Fibroblast of skin of back (primary cell): ENCODE measurements at places on chromosomes 12 and 14.

- peak; percentile 95 for DNase-seq
Measured at GRCh38 chr12:108734200-108734906, 3.0 kb upstream of the CORO1C start.

GRCh38 chr12:4011597-4011996, 138.4 kb upstream of the PARP11 start:
- DNase-seq: no peak

GRCh38 chr14:91371990-91372375, 45.6 kb downstream of the CCDC88C start:
- DNase-seq: no peak

- DNase-seq: no peak
Measured at GRCh38 chr12:112905451-112906089, 1.2 kb upstream of the OAS1 start.

DNA sequence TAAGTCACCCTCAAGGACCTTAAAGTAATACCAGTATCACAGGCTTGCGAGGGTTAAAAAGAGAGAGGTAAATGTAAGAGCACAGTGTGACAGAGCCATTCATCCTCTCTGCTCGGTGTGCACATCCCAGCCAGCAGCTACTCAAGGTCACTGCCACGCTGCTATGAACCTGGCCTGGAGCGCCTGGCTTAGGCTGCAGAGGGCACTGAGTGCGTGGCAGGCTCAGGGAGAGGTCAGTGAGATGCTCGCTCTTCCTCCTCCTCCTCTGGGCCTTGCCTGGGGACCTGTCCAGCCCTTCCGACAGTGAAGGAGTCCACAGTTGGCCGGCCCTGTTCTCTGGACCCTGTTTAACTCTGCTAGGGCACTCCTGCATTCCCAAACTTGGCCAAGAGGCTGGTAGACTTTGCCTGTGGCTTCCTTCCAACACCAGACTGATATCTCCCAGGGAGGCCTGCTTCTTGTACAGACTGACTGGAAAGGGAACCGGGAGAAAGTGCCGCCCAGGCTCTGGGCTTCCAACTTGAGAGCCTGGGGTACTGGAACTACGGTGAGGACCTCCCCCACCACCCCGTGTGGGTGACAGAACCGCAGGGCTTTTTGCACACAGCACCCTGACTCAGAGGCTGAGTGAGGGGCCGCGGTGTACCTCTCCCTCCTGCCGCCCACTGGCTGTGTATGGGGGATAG, 62.6 kb upstream of the CORO1C start:
- DNase-seq: no peak

GRCh38 chr12:143964-144649, 69.8 kb downstream of the SLC6A12 start:
- DNase-seq: peak; percentile 23

GRCh38 chr14:104826189-104826860, 25.4 kb downstream of the ZBTB42 start:
- peak; percentile 76 for DNase-seq

- no peak for DNase-seq
Measured at GRCh38 chr12:31016057-31016456, 57.6 kb upstream of the DDX11 start.

DNA sequence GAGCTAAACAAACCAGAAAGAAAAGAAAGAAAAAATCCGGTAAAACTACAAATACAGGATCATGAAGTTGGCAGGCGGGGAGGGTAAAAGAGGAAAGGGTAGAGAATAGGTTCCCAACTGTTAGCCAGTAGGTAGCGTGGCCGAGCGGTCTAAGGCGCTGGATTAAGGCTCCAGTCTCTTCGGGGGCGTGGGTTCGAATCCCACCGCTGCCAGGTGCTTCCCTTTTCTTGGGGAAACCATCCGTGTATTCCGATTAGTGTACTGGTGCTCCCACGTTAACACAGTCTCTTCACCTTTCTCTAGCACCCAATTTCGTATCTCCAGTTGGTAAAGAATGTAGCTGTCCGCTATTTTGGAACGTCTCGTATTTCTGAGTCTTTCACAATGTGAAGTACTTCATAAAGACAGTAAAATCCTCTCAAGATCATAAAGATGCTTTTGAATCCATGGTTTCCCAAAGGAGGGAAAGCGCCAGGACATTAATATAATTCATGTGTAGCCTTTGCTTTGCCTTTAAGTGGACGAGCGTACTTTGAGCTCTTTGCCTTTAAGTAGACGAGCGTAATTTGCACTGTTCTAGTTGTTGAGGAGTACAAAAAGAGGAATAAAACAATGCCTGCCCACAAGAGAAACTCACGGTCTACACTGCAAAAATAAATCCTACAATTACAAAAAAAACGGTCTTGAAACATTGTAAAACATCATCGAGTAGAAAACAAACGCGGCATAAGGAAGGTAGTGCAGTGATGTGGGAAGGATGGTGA, 19.0 kb upstream of the RNASE12 start:
- peak; percentile 79 for DNase-seq

DNA sequence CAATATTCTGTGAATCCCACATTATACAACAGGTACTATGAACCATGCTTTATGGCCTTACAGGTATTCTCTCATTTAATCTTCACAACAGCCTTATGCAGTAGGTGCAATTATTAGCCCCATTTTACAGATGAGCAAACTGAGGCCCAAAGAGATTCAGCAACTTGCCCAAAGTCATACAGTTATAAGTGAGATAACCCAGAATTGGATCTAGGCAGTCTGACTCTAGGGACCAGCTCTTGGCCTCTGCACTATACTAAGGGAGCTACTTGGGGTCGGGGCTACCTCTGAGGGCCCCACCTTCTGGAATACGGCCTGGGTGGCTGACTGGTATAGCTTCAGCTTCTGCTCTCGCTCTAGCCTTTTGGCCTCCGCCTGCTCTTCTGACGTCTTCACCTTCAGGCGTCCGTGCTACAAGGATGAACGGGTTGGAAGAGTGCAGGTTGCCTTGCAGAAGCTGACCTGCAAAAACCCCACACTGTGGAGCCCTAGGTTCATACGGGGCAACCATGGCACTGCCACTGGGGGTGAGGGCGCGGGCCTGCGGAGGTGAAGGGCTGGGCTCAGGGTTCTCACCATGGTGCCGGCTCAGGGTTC, 762 bp downstream of the RABGGTA start:
- no peak for DNase-seq

DNA sequence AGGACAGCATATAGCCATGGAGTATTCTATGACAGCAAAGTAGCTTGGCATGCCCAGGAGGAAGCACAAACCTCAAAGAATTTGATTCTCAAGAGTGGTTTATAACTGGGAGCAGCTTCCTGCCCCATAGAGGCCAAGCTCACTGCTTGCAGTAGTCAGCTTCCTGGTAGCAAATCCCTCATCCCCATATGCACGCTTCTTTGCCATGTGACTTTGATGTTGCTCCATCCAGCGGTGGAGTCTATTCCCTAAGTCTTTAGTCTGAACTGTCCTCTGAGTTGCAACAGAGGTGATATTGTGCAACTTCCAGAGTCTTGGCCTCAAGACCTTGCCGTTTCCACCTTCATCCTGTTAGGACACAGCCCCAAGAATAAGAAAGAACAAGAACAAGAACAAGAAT, 996.8 kb upstream of the TMEM132C start:
- peak; percentile 79 for DNase-seq

- peak; percentile 19 for DNase-seq
Measured at GRCh38 chr14:52551696-52552062, 626 bp downstream of the TXNDC16 start.

DNA sequence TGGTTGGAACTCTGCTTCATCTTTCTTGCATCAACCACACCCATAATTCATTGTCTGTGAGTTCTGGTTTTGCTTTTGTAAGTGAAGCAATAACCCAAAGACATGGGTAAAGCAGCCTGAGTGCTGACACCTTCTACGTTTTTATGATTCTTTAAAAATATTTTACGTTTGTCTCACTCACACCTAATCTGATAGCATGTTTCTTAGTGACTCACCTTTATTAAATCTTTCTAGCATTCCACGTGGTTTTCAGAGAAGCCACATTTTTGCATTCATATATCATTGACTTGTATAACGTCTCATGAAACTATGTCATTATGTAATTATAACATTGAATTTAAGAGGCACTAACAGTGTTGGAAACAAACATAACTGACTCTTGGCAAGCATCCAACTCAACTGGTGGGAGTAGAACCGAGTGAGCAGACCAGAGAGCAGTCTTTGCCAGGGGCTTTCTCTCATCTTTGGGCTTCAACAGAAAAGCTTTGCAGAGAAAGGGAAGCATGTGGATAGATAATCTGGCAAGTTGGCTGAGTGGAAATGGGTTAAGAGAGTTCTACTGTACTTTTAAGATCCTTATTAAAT, 118.8 kb downstream of the TPH2 start:
- DNase-seq: peak; percentile 32

GRCh38 chr14:96486705-96487104, 15.5 kb upstream of the PAPOLA start:
- no peak for DNase-seq

DNA sequence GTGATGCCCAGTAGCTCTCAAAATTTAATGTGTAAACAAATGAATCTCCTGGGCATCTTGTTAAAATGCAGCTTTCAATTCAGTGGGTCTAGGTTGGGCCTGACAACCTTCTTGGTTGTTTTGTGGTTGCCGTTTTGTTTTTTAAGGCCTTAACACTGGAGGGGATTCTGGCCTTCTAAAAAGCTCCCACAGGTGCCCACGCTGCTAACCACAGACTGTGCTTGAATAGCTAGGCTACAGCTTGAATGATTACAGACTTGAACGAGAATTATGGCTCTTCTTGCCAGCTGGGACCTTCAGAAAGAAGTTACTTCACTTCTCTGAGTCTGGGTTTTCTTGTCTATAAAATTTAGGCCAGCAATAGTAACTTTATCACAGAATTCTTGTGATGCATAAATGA, 1.3 kb upstream of the FLVCR2 start:
- DNase-seq: no peak

DNA sequence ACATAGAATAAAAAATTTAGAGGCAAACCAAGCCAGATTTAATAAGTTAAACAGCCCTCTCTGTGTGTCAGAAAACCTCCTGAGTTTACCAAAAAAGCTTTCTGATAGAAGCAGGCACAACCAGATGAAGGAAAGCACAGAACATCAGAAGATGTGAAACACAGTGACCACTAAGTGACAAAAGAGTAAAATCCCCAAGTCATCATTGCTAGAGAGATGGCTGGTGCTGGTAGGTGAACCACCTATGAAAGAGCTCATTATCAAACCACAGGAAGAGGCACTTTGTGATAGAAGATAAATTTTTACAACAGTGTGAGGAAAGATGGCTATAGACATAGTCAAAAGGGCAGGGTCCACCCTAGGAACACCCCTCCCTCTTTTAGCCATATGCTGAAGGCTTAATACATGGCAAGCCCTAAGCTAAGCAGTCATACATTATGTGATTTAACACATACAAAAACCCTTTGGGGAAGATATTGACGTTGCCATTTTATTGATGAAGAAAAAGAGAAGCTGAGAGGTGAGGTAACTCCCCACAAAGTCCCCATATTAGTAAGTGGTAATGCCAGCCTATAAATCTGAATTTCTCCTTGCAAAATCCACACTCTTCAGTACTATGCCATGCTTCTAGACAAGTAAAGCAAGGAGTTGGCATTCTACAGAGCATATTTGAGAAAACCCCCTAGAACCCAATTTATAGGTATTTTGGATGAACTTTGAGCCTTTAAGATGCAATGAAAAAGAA, 449.9 kb downstream of the LRIG3 start:
- DNase-seq: no peak

- no peak for DNase-seq
Measured at GRCh38 chr12:121064116-121064515, 25.1 kb upstream of the OASL start.

DNA sequence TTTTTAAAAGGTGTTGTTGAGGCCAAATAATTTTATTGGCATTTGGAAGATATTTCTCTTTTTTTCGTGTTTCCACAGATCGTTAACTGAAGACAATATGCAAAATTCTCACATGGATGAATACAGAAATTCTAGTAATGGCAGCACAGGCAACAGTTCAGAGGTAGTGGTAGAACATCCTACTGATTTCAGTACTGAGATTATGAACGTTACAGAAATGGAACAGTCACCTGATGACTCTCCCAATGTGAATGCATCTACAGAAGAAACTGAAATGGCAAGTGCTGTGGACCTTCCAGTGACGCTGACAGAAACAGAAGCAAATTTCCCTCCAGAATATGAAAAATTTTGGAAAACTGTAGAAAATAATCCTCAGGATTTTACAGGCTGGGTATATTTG, 11.2 kb downstream of the PRPF39 start:
- no peak for DNase-seq

DNA sequence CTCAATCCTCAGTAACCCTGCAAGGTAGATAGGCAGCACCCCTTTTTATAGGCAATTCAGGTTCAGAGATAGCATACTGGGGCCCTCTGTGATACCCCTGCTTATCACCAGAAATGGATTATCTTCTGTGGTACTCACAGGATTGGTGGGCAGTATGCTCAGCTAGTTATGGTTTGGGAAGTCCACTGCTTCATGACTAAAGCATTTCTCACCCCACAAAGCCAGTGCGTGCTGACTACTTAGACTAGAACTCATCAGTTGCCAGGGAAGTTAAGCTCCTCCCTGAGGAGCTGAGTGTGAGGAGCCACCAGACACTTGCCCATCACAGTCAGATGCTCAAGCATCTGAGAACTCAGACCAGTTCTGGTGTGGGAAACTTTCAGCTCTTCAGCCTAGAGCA, 76.3 kb downstream of the SCAF11 start:
- DNase-seq: peak; percentile 86

- DNase-seq: peak; percentile 37
Measured at GRCh38 chr14:103132381-103133209, 9.3 kb downstream of the TNFAIP2 start.

GRCh38 chr12:47397664-47398281, 308.1 kb downstream of the RPAP3 start:
- peak; percentile 82 for DNase-seq

DNA sequence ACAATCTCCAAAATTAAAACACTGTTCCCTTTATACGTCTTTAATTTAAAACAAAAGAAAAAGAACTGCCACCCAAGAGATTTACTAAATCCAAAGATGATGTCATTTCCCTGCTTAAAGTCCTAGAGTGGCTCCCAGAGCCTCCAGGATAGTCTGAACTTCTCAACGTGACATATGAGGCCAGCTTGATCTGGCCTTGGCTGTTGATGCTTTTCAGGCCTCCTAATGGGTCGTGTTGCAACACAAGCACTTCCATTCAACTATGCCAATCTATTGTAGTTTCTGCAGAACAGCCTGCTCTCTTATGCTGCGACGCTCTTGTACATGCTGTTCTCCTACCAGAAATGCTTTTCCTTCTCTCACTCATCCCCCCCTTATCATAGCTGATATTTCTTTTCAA, 35.7 kb downstream of the LGR5 start:
- DNase-seq: peak; percentile 76

GRCh38 chr12:49706351-49707127, 666 bp downstream of the FMNL3 start:
- DNase-seq: peak; percentile 48

- no peak for DNase-seq
Measured at GRCh38 chr12:13887779-13888388, 93.5 kb downstream of the GRIN2B start.

GRCh38 chr14:77903221-77903620, 103.3 kb downstream of the ADCK1 start:
- no peak for DNase-seq

GRCh38 chr12:117240081-117240755, 49.9 kb upstream of the FBXO21 start:
- DNase-seq: no peak
